ENCODE measurements at places on chromosomes 12 and 14. TPM values are rescaled to one million over a fixed set of nuclear protein-coding genes. Genes with fewer than 3 reads are reported as not detected.

The GLI1 gene
- 8.1 TPM for total RNA-seq

The DAO gene
- not detected for total RNA-seq

The RESF1 gene
- total RNA-seq, result 16.3 TPM

The A2M gene
- total RNA-seq, result 0.09 TPM

The DHRS2 gene
- 6.1 TPM for total RNA-seq

The GCN1 gene
- 62.0 TPM for total RNA-seq

The ETFBKMT gene
- 0.75 TPM for total RNA-seq

The SMIM41 gene
- not detected for total RNA-seq

The SLC4A8 gene
- 0.74 TPM for total RNA-seq

The RNASE7 gene
- total RNA-seq, result not detected

The PIP4P1 gene
- total RNA-seq, result 30.9 TPM

The NAV3 gene
- total RNA-seq, result 4.3 TPM

The LYZ gene
- 0.45 TPM for total RNA-seq

The MAPKAPK5 gene
- total RNA-seq, result 57.7 TPM

The ARID2 gene
- 9.6 TPM for total RNA-seq

The SERPINA9 gene
- total RNA-seq, result not detected

The EFS gene
- total RNA-seq, result not detected

The KRT6C gene
- not detected for total RNA-seq

The KRT85 gene
- not detected for total RNA-seq

The DHH gene
- not detected for total RNA-seq

The POTEG gene
- 0.06 TPM for total RNA-seq

The CHURC1 gene
- total RNA-seq, result 76.0 TPM

The RNASE1 gene
- total RNA-seq, result 0.17 TPM

The ESR2 gene
- 0.09 TPM for total RNA-seq

The CIROP gene
- not detected for total RNA-seq

The CIDEB gene
- 0.32 TPM for total RNA-seq

The GPR84 gene
- total RNA-seq, result not detected

The FSCB gene
- total RNA-seq, result not detected

The PLXNC1 gene
- total RNA-seq, result 0.09 TPM

The IFNG-AS1 gene
- not detected for total RNA-seq

The GZMH gene
- total RNA-seq, result not detected

The IAPP gene
- total RNA-seq, result not detected

The CCND2 gene
- total RNA-seq, result not detected

The MGP gene
- not detected for total RNA-seq

The MYBPC1 gene
- not detected for total RNA-seq

The LIN7A gene
- total RNA-seq, result 0.14 TPM

The SCAF11 gene
- 46.0 TPM for total RNA-seq

The IGF1 gene
- not detected for total RNA-seq
